ENCODE measurements at places on chromosomes 6 and 20. TPM values are rescaled to one million over a fixed set of nuclear protein-coding genes. Genes with fewer than 3 reads are reported as not detected.

GRCh38 chr20:31705598-31706597 lies 16.8 kb downstream of the BCL2L1 start:
- peak overlapping the region; percentile 91 for H3K27ac ChIP-seq
- peaks cover 100% of the 10 kb centered on the region for H3K36me3 ChIP-seq
- peaks cover 85% of the 10 kb centered on the region for H3K4me1 ChIP-seq
- H3K27me3 ChIP-seq: no peaks in the 10 kb centered on the region
- no peak for DNase-seq

GRCh38 chr6:33091957-33092356 lies 16.2 kb downstream of the HLA-DPB1 start:
- H3K36me3 ChIP-seq: no peaks in the 10 kb centered on the region
- H3K4me1 ChIP-seq: peaks cover 8% of the 10 kb centered on the region
- no peak overlapping the region for H3K27ac ChIP-seq
- H3K4me3 ChIP-seq: no peak overlapping the region
- H3K27me3 ChIP-seq: peaks cover 78% of the 10 kb centered on the region

GRCh38 chr20:20466341-20466879 lies 98.5 kb downstream of the INSM1 start:
- no peak overlapping the region for H3K27ac ChIP-seq
- H3K4me1 ChIP-seq: no peaks in the 10 kb centered on the region
- no peaks in the 10 kb centered on the region for H3K27me3 ChIP-seq
- no peak for DNase-seq

GRCh38 chr20:56957737-56958553 lies 308.5 kb downstream of the BMP7 start:
- no peaks in the 10 kb centered on the region for H3K4me1 ChIP-seq
- H3K4me3 ChIP-seq: no peak overlapping the region
- H3K27ac ChIP-seq: no peak overlapping the region

- no peaks in the 10 kb centered on the region for H3K27me3 ChIP-seq
- H3K36me3 ChIP-seq: peaks cover 20% of the 10 kb centered on the region
- no peak for DNase-seq
Observed at GRCh38 chr6:52667572-52667971, 3.3 kb upstream of the TMEM14A start.

DNA sequence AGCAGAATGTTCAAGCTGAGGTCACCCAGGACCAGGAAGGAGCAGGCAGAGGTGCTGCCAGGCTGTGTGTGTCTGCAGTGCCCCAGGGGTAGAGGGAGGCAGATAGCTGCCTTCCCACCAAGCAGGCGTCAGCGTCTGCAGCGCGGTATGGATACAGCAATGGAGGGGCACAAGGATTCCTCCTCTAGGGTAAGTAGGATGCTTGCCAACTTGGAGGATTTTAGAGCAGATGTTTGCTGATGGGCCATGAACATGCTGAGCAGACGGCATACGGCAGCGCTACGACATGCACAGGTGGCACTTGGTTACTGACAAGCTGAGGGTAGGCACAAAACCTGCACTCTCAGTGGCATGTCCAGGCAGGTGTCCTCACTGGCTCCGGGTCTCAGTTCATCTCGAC lies 48.1 kb downstream of the PSMG4 start:
- no peak overlapping the region for H3K4me3 ChIP-seq
- no peaks in the 10 kb centered on the region for H3K4me1 ChIP-seq
- H3K27ac ChIP-seq: no peak overlapping the region
- no peaks in the 10 kb centered on the region for H3K36me3 ChIP-seq

DNA sequence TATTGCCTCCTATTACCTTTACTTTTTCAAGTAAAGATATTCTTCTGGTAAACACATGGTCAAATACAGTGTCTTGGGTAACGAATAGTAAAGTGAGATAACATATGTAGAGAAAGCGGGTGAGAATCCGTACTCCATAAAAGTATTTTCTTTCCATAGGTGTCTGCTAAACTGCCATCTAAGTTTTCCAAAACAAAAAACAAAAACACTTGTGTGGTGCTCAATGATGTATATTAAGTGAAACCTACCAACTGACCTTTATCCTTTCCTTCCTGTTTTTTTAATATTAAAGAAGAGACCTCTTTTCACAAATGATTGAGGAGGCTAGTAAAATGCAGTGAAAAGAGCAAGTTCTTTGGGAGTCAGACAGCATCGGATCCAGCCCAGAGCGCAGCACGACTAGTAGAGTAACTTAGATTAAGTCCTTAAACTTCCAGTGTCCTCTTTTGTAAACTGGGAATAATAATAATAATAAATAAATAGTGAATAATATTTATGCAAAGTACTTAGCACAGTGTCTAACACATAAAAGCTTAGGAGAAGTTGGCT lies 437 bp upstream of the CDKAL1 start:
- peak overlapping the region; percentile 84 for H3K4me3 ChIP-seq
- H3K36me3 ChIP-seq: peaks cover 29% of the 10 kb centered on the region
- H3K27me3 ChIP-seq: no peaks in the 10 kb centered on the region

- H3K27ac ChIP-seq: peak overlapping the region; percentile 41
- peak; percentile 98 for DNase-seq
- peak overlapping the region; percentile 0 for H3K4me3 ChIP-seq
- H3K27me3 ChIP-seq: no peaks in the 10 kb centered on the region
Observed at GRCh38 chr20:62382306-62383198, 4.4 kb upstream of the RPS21 start.

DNA sequence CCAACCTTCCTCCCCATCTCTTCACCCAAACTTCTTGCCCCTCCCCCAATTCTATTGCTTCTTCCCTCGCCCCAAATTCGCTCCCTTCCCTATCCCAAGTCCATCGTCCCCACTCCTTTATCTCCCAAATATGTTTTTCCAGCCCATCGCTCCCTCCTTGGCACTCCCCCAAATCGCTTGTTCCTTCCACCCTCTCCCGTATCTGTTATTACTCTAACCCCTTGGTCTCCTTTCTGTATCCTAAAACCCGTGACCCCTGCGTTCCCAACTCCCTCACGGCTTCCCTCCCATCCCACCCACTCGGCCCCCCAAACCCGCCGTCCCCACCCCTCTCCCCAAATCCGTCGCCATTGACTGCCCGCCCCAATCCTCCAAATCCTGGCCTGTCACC lies 584 bp downstream of the MTCH1 start:
- H3K4me1 ChIP-seq: peaks cover 34% of the 10 kb centered on the region
- no peak overlapping the region for H3K27ac ChIP-seq
- peaks cover 9% of the 10 kb centered on the region for H3K27me3 ChIP-seq
- no peak for DNase-seq
- H3K36me3 ChIP-seq: no peaks in the 10 kb centered on the region

DNA sequence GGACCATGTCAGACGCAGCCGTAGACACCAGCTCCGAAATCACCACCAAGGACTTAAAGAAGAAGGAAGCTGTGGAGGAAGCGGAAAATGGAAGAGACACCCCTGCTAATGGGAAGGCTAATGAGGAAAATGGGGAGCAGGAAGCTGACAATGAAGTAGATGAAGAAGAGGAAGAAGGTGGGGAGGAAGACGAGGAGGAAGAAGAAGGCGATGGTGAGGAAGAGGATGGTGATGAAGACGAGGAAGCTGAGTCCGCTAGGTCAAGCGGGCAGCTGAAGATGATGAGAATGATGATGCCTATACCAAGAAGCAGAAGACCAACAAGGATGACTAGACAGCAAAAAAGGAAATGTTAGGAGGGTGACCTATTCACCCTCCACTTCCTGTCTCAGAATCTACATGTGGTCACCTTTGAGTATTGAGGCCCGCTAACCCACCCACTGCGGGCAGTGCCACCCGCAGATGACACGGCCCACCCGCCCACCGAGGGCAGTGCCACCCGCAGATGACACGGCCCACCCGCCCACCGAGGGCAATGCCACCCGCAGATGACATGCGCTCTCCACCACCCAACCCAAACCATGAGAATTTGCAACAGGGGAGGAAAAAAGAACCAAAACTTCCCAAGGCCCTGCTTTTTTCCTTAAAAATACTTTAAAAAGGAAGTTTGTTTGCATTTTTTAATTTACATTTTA lies 43.3 kb downstream of the MGME1 start:
- no peaks in the 10 kb centered on the region for H3K36me3 ChIP-seq
- DNase-seq: no peak
- H3K27me3 ChIP-seq: no peaks in the 10 kb centered on the region
- H3K4me1 ChIP-seq: no peaks in the 10 kb centered on the region
- H3K27ac ChIP-seq: no peak overlapping the region

DNA sequence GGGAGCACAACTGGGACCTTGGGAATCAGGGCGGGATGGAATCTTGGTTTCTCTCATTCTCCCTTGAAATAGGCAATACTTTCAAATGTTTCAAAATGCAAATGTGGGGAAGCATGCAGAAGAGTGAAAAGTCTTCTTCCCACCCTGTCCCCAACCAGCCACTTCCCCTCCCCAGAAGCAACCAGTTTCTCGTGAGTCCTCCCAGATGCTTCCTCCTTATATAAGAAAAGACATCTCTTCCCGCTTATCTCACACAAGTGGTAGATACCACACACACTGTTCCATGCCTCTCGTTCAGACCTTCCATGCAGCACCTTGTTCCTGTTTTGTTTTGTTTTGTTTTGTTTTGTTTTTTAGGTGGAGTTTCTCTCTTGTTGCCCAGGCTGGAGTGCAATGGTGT lies 25.1 kb downstream of the HCK start:
- no peak overlapping the region for H3K27ac ChIP-seq
- no peaks in the 10 kb centered on the region for H3K4me1 ChIP-seq
- no peaks in the 10 kb centered on the region for H3K36me3 ChIP-seq
- no peak overlapping the region for H3K4me3 ChIP-seq

DNA sequence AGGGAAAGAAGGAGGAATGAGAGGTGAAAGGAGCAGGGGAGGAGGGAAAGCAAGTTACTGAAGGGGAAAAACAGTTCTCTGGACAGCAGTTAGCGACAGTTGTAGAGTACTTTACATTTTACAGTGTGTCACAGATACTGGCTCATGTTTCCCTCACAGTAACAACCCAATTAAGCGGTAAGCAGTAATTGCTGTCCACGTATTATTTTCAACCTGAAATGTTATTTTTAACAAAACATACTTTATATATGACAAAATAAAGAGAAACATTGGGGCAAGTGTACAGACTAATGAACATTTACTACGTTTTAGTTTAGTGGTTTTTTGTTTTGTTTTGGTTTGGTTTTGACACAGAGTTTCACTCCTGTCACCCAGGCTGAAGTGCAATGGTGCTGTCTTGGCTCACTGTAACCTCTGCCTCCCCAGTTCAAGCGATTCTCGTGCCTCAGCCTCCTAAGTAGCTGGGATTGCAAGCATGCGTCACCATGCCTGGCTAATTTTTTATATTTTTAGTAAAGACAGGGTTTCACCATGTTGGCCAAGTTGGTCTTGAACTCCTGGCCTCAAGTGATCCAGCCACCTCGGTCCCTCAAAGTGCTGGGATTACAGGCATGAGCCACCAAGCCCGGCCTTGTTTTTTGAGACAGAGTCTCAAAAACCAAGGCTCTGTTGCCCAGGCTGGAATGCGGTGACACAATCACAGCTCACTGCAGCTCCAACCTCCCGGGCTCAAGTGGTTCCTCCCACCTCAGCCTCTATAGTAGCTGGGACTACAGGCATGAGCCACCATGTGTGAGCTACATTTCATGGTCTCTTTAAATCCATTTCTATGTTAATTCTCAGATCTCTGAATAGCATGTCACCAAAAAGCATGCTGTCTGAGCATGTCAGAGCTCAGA lies 22.6 kb upstream of the BTN3A2 start:
- no peaks in the 10 kb centered on the region for H3K27me3 ChIP-seq
- H3K4me1 ChIP-seq: no peaks in the 10 kb centered on the region
- no peak overlapping the region for H3K27ac ChIP-seq
- no peak for DNase-seq
- H3K36me3 ChIP-seq: no peaks in the 10 kb centered on the region

DNA sequence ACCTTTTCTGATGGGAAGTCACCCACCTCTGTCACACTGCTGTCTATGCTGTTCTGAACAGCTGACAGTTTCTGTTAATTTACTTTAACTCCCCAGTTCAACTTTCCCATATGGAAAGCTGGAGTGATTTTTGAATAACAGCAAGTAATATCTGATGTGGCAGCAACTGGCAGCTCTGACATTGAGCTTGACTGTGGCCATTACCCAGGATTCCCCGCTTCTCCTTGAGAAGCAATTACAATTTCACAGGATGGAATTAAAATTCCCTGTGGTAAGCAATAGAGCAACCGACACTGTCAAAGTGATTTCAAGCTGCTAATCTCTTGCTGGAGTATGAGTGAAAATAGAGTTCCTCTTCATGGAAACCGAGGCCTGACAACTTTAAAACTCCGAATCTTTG lies 348.1 kb upstream of the SOX4 start:
- H3K4me3 ChIP-seq: no peak overlapping the region
- no peaks in the 10 kb centered on the region for H3K4me1 ChIP-seq
- no peak overlapping the region for H3K27ac ChIP-seq
- no peaks in the 10 kb centered on the region for H3K27me3 ChIP-seq
- DNase-seq: no peak
- H3K36me3 ChIP-seq: no peaks in the 10 kb centered on the region

DNA sequence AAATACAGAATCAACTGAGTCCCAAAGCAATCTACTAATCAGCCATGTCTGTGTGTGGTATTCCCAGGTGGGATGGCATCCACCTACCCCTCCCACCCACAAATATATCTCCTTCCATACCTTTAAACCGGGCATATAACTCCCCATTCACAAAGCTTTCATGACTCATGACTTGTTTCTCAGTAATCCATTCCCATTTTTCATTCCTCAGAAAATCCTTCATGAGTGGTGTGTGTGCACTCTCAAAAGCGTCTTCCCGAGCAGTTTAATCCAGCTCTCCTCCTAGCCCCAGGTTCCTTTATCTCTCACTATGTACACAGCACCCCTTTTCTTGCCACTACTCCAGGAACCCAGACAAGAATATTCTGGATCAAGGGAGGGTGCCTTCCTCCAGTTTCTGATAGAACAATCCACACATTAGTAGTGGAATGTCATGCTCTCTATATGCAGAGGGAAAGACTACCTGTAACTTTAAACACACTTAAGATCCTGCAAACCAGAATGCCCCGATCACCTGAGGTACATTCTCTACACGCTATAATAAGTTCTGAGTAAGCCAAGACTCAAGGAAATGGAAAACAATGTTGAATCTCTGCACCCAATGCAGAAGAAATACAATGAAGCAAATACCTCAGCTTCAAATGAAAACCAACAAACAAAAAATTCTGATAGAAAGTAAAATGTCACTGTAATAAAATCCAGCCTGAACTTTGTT lies 55.7 kb upstream of the IPCEF1 start:
- H3K27ac ChIP-seq: no peak overlapping the region
- peaks cover 28% of the 10 kb centered on the region for H3K4me1 ChIP-seq
- no peak for DNase-seq

- no peak overlapping the region for H3K27ac ChIP-seq
- no peak overlapping the region for H3K4me3 ChIP-seq
- H3K27me3 ChIP-seq: peaks cover 14% of the 10 kb centered on the region
- no peaks in the 10 kb centered on the region for H3K36me3 ChIP-seq
Observed at GRCh38 chr6:40148882-40149573, 214.8 kb upstream of the MOCS1 start.

GRCh38 chr20:63125838-63126601 lies 89.9 kb downstream of the YTHDF1 start:
- no peak overlapping the region for H3K27ac ChIP-seq
- no peak overlapping the region for H3K4me3 ChIP-seq
- no peaks in the 10 kb centered on the region for H3K4me1 ChIP-seq
- H3K27me3 ChIP-seq: peaks cover 24% of the 10 kb centered on the region

- no peak overlapping the region for H3K4me3 ChIP-seq
- peaks cover 6% of the 10 kb centered on the region for H3K27me3 ChIP-seq
- DNase-seq: no peak
Observed at GRCh38 chr20:20782231-20782630, 69.8 kb upstream of the RALGAPA2 start.

EPHA7 gene
- total RNA-seq: 1.6 TPM

GRIK2 gene
- total RNA-seq: 3.3 TPM

BRPF3 gene
- 49.7 TPM for total RNA-seq

ASIP gene
- total RNA-seq: not detected

PAX1 gene
- total RNA-seq: not detected

TRIM31 gene
- total RNA-seq: 181 TPM

CLVS2 gene
- not detected for total RNA-seq

RHAG gene
- not detected for total RNA-seq

All from Calu3 (cell line).